CD4-positive, alpha-beta T cell treated with Interleukin-6 at 100 ng/mL for 8 hours (primary cell): ENCODE measurements at places on chromosomes 2 and 18.

DNA sequence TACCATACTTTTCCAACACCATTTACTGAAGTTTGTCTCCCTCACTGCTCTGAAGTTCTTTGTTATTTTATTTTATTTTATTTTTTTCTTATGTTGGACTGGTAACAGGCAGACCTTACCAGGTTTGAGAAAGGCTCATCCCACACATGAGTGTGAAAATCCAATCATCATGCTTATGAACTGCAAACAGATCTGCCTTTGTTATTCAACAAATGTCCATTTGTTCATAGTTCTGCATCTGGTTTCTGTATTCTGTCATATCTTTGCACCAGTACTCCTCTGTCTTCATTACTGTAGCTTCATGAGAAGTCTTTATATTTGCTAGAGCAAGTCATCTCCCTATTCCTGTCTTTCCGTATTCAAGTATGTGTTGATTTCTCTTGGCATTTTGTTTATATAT is 5.3 kb downstream of the RNU2-63P start:
- DNase-seq: no peak

- DNase-seq: no peak
Observed at GRCh38 chr18:9719421-9719981, 11.4 kb downstream of the RAB31 start.

GRCh38 chr2:118969734-118970395 is 27.9 kb downstream of the MARCO start:
- DNase-seq: no peak

DNA sequence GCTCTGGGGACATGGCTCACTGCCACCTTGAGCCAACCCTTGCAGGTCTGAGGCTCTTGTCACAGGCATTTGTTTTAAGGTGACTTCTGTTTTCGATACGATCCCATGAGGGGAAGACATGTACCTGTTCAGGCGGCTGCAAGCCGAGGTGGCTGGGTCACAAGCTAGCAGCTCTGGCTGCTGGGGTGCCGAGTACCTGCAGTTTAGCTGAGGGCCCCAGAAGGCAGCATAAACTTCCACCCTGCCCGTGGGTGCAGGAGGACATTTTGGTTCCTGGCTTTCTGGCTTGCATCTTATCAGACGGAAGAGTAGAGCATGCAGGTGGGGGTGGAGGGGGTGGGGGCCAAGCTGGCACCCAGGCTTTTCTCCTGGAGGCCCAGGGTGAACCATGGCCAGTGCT is 28.4 kb downstream of the COA5 start:
- DNase-seq: no peak

- DNase-seq: no peak
Observed at GRCh38 chr2:240305369-240305962, 130.0 kb upstream of the GPC1 start.

DNA sequence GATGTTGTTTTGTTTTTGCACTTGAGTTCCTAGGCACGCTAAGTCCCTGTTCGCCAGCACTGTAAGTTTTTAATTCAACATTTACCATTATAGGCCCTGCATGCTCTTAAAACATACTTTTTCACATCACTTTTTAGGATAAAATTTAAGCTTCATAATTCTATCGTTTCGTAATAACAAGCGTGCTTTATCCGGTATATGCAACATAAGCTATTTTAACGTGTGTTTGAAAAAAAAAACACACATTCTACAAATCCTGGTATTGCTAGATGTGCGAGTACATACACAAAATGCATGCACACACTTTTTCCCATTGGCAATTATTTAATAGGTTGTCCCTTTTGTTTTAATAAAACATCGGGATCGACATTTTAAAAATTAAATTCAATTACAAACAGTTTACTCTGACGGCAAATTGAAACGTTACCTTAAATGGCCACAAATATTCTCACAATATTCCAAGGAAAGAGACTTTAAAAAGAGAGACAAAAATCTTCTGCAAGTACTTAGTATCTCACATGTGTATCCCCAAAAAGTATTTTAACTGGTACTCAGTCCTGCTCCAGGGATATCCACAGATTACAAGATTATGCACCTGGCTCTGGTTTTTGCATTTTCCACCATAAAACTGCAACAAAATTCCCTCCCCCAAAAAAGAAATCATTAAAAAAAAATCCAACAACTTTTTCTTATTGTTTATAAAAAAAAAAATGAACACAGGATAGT is 1.0 kb upstream of the TCF4 start:
- DNase-seq: no peak

- DNase-seq: no peak
Observed at GRCh38 chr2:15579641-15580040, 12.0 kb upstream of the DDX1 start.

GRCh38 chr2:131552871-131553270 is 25.2 kb downstream of the CCDC74A start:
- DNase-seq: no peak

DNA sequence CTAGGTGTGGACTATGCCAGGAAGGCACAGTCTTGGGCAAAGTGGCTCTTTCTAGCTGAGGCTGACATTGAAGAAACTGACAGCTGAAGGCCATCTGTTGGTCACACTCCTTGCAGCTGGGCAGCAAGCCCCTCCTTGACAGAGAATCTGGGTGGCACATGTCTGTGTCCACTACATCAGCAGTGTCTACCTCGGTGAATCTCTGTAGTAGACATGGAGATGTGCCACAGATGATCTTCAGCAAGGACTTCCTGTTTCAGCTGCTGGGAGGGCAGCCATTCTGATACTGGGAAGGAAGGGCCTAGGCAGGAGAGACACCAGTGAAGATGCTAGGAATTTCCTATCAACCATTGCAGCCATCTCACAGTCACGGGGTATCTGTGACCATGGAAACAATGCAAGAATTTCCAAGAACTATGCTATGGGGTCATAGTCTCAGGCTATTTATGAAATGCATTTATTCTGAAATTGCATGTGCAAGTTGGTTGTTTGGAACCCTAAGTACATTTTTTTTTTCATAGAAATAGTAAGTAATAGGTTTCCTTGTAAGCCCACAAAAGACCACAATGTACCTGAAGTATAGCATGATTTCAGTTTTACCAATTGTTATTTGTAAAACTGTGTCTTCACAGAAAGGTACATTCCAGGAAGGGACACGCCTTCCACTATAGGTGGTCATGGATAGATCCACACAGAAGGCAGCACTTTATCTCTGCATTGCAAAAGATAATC is 63.8 kb upstream of the DARS1 start:
- no peak for DNase-seq

DNA sequence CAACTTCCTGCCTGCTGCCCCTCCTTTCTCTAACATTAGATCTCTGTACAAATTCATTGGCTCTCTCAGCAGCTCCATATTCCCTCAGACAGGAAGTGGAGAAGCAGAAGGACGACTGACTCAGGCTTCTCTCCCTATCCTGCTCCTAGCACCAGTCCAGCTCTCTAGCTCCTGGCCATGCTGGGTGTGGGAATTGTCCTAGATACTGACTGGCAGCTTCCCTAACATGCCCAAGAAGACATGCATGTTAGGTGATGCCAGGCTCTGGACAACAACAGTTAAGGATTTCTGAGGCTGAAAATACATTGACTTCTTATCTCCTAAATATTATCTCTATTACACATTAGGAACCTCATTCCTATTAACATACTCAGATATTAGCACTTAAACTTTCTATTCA is 292.9 kb downstream of the IKZF2 start:
- no peak for DNase-seq

GRCh38 chr2:176817061-176817565 is 395.5 kb upstream of the HNRNPA3 start:
- DNase-seq: no peak

GRCh38 chr2:169080250-169081069 is 11.1 kb downstream of the DHRS9 start:
- DNase-seq: no peak

DNA sequence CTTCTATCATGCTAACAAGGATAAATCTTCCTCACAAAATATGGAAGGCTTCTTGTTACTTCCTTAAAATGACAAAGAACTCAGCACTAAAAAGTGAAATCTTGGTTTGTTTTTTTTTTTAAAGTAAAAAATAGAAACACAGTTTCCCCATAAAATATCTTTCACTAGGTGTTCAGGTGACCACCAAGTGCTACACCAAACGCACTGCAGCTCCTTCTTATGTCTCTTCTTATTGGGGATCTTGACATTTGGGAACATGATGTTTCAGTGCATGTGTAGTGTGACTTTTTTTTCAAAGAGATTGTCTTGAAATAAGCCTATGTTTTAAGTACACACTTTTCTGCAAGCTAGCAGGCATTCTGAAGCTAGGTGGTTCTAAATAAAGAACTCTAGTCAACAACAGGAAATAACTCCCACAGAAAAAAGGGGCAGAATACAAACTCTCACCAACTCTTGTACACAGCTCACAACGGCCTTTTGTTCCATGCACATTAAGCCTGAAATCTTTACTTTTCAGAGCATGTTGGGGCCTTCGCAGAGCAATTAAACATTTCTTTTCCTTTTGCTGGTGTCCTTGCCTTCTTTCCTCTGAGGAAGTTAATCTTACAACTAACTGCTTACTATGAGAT is 13.2 kb upstream of the SERTAD2 start:
- peak; percentile 24 for DNase-seq

DNA sequence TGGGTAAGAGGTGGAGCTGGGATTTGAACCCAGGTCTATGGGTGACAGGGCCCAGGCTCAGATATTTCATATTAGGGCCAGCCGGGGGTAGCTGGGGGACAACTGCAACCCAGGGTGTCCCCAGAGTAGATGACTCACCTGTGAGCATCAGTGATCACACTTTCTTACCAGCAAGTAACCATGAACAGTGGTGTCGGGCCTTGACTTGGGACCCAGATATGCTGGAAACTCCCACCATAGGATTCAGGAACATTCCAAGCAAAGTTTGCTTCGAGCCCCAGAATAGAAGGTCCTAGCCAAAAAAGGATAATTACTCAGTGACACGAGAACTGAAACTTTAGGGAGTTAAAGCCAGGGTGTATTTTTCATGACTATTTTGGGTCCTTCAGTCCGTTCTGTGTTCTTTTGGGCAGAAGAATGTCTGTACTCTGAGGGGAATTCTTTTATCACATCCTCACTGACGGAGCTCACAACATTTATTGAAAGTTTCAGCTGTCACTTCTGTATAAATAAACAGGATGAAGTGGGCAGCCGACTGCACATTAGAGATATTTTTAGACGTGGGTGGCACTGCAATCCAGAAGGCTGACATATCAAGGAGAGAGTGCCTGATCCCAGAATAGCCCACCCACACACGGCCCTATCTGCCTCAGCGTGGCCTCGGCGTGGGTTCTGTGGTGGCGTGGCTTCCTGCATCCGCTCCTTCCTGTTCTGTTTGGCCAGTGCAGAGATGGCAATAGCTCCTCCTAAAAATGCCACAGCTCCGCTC is 45.6 kb downstream of the RAMP1 start:
- no peak for DNase-seq

- no peak for DNase-seq
Observed at GRCh38 chr2:241217320-241218031, 29.0 kb downstream of the ANO7 start.

- DNase-seq: no peak
Observed at GRCh38 chr2:19203866-19204265, 154.6 kb downstream of the OSR1 start.

DNA sequence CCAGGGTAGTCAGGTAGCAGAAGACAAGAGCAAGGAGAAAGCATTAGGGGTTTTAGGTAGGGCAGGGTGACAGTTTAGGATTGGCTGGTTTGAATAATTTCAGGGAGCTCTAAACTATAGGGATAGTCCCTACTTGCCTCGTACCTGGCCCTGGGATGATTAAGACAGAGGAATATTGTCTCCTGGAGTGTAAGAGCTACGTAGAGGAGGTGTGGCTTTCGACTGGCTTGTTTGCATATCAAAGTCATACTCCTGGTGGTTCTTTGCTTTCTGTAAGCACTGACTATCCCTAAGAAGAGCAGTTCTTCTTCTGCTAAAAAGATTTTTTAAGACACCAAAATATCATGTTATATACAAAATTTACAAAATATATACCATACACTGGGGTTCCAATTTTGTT is 1867.4 kb downstream of the SUCLG1 start:
- DNase-seq: no peak

GRCh38 chr2:66696374-66696773 is 261.4 kb downstream of the MEIS1 start:
- no peak for DNase-seq

DNA sequence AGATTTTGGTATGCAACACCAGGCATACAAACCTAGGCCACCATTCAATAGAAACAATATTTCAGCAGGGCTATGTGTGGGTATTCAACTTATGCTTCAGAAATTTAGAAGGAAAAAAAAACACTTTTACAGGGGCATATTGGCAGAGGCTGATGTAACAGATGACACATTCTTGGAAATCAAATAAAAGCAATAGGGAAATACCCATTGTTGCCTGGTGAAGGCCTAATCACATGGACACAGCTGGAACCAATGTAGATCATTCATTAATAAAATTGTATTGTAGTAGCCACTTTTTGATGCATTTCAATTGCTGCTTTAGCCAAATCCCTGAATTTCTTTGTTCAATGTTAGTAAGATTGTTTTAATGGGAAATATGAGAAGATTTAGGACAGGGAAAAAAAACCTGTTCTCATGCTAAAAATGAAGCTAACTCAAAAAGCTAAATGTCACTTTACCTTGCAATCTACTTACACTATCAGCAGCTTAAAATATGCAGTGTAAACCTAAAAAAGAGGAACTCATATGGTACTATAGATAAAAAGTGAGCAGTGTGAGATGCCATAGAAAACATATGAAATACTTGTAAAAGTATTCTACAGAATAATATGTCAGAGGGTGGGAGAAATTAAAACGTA is 289.4 kb downstream of the ZEB2 start:
- no peak for DNase-seq

DNA sequence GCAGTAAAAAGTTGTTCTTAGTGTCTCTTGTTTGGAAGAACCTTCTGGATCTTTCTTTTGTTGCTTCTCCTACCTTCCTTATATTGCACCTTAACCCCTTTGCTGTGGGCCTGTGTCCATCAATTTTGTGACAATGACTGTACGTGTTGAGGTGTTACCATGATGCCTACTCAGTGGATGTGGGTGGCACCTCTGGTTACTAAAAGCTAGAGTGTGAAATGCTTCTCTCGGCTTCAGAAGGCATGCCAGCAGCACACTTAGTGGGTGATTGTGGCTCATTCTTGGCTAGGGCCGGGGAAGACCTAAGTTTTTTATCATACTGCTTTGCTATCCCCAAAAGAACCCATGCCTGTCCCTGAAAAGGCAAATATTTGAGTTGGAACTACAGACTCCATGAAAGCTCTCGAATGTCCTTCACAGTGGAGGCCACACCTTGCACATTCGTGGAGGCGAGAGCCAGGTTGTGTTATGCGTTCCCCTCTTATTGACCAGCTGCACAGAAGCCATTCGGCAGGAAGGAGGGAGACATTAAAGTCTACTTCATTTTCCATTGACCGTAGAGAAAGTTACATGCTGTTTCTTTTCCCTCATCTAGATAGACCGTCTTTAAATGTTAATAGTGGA is 513.2 kb upstream of the RAB12 start:
- DNase-seq: no peak

DNA sequence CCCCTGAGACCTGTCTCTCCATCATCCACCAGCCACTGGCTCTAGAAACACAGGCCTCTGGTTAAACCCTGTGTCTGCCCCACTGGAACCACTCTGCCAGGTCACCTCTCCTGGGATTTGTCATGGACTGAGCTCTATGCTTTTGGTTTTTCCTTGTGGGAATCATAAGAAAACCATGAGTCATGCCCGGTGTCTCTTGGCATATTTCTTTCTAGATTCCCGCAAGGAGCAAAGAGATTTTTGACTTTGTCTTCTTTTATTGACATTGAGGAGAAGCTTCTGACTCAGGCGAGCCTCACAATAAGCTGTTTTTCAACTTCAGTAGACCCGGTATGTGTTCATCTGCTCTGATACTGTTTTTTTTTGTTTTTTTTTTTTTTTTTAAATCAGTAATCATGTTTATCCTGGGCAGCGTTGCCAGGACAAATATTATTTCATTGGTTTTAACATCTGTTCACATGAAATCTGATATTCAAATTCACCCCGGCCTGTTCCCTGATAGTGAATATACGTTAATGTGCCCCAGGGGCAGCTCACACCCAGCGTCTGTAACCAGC is 207.1 kb downstream of the ACKR3 start:
- DNase-seq: no peak
